ENCODE measurements at places on chromosomes 12 and 14.

DNA sequence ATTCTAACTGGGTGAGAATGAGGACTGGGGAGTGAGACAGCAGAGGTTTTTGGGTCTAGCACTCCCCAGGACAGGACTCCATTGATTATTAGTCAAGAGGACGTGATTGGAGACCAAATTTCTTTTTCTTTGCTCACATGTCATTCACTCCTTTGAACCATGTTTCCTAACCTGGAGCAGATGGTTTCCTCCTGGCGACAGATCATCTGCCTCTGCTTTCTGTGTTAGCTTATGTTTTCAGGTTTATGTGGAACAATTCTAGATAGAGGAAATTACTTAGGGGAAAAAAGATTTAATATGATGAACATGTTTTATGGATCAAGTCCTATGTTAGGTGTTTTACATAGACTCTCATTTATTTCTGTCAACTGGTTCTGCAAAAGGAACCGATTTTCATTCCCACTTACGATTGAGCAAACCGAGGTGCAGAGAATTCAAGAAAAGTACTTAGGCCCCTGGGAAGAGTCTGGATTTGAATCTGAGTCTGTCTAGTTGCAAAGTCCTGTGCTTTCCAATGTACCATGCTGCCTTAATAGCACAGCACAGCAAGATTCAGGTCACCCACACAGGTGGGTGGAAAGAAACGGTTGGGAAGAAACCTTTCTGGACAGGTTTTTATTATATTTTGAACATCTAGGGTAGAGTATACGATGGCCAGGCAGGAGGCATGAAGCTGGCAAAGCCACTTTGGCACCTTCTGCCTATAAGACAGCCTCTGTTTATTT lies 30.8 kb downstream of the SMOC1 start:
- no peak for DNase-seq

DNA sequence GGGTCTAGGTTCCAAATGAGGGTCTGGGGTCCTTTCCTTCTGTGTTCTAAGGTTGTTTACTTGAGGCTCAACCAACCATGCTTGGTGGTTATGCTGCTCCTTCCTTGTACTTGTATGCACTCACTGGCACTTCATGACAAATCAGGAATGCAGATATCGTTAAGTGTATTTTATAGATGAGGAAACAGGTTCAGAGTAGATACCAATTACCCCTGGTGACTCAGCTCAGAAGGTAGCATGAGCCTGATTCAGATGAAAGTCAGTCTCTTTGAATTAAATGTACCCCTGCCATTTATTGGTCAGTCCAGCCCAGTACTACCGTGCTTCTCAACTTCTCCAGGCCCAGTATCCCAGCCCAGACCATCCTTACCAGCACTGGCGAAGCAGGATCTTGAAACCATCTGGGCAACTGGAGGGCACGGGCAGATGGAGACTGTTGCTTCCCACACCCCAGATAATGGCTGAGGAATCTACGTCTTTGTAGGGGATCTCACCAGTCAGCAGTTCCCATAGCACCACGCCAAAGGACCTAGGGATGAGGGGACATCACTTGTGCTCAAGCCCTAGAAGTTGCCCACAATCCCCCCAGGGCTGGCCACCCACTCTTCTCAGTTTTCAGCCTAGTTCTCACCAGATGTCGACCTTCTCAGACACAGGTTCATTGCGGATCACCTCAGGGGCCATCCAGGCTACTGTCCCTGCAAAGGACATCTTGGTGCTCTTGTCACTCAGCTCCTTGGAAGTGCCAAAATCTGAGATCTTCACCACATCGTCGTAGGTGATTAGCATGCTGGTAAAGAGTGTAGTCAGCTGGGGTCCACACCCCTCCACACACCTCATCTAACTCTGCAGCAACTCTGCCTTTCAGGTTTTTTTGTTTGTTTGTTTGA lies 14.3 kb downstream of the MAP3K12 start:
- no peak for DNase-seq

DNA sequence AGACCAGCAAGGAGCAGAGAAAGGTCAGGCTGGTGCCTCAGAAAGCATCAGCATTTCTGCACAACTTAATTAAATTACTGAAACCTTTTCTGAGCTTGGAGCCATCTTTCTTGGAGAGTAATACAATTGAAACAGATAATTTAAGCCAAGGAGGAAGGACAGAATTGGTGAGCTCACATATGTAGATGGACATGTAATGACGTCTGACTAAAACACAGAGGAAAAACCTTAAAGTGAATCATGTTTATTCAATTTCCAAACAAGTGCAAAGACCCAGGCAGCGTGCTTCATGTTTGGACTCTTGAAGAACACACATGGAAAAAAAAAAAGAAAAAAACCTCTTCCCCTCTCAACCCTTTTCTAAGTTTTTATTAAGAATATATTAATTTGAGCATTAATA lies 19.0 kb downstream of the SUSD6 start:
- no peak for DNase-seq

DNA sequence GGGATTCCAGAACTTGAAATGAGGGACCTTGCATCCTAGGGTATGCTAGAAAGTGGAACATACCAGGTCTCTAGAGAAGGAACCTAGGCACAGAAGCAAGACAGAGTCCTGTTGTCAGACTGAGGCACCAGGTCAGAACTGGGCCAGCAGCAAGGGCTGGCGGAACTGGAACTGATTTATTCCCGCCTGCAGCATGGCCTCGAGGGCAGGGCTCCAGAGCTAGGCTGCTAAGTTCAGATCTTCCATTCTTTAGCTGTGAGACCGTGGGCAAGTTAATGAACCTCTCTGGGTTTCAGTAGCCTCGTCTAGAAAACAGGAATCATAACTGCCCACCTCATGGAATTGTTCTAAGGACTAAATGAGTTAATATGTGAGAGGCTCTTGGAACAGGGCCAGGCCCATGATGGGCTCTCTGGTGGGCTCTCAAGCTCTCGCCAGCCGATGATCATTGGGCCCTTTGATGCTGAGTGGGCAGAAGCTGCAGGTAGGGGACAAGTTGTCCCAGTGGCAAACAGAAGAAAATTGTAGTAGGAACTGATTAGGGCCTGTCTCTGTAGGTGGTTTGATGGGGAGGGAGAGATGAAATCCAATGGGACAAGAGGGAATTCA lies 199.8 kb downstream of the ZFP36L1 start:
- DNase-seq, result no peak

DNA sequence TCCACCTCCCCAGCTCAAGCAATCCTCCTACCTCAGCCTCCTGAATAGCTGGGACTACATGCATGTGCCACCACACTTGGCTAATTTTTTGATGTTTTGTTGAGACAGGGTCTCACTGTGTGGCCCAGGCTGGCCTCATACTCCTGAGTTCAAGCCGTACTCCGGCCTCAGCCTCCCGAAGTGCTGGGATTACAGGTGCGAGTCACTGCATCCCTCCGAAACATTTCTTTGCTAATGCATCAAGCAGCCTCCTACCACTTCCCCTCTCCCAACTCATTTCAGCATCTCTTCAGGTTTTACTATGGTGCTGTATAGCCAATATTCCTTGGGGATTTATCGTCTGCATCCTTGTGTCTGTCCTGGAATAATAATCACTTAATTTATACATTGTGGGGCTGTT lies 2.3 kb upstream of the SLC22A17 start:
- DNase-seq, result no peak

DNA sequence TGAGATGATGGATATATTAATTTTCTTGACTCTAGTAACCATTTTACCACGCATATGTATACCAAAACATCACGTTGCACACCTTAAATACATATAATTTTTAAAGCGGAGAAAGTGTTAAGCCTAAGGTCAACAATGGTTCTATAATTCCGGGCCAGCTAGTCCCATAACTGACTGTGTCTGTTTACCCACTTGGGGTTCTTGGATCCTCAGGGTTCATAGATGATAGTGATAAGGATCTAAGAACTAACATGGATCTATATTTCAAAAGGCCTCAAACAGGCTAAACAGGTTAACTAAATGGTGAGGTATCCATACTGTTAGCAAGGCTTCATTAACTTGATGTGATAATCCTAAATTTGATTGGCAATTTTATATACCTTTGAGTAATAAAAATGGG lies 9.8 kb downstream of the SLC38A1 start:
- DNase-seq, result no peak

DNA sequence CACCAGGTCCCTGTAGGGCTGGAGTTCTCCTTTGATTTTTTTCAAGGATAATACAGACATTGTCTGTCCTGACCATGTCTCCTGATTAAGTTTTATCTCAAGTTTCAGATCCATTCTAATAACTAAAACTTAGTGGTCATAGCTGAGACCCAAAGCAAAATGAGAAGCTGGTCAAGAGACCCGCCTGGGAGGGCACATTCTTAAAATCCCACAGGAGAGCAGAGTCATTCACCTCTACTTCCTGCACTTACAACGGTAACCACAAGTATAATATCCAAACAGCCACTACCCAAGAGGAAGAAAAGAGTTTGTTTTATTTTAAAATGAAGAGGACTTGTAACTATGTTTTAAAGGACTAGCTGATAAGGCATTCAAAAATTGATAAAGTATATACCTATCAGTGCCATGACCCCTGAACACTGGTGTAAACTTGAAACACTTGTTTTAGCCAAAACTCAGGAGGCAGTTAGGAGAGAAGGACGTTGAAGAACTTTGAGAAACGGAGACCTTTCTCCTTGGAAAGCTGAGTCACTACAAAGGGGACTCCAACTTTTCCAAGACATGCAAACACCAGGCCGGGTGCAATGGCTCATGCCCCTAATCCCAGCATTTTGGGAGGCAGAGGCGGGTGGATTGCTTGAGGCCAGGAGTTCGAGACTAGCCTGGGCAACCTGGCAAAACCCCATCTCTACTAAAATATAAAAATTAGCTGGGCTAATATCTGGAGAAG lies 478.2 kb downstream of the GLT1D1 start:
- DNase-seq, result no peak

GRCh38 chr14:104254735-104255400 lies 116.5 kb downstream of the KIF26A start:
- DNase-seq, result no peak

DNA sequence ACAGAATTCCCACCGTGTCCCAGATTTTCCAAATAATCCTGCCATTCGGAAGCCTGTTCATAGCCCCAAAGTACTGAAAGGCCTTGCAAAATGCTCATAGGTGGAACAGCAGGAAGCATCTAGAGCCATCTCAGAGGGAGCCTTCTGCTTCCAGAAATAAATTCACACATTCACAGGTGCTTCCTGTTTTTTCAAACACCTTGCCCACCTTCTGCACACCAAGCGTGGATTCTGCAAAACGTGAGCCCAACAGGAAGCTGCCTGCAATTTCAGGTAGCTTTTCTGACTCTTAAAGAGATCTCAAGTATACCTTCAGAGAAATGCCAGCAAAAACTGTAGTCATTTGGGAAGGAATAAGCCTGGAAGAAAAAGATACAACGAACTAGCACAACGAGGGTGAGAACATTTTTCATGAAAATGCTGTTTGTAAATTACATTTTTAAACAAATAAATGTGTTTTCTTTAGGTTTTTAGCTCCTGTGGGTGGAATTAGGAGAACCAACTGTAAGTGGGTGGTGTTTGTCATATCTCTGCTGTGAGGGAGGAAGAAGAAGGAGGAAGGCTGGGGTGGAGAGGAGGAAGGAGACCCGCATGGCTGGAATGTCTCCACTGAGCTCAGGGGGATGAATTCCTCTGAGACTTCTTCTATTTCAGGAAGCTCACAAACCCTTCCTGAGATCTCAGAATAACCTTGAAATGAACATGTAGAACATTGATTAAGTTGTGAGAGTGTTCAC lies at the start of gene IFNG-AS1:
IFNG-AS1 (plus strand) TSS at position 264 of the 737 bp plus-strand sequence.
- no peak for DNase-seq

- no peak for DNase-seq
Measured at GRCh38 chr12:14827043-14827442, 13.1 kb upstream of the SMCO3 start.

- DNase-seq, result no peak
Measured at GRCh38 chr14:81450100-81450531, 50.0 kb upstream of the STON2 start.

GRCh38 chr12:1886396-1887008 lies 31.9 kb downstream of the CACNA2D4 start:
- DNase-seq, result no peak

- DNase-seq, result no peak
Measured at GRCh38 chr12:98758331-98758730, 113.2 kb downstream of the APAF1 start.

- DNase-seq, result no peak
Measured at GRCh38 chr12:112907415-112908157, 824 bp downstream of the OAS1 start.

DNA sequence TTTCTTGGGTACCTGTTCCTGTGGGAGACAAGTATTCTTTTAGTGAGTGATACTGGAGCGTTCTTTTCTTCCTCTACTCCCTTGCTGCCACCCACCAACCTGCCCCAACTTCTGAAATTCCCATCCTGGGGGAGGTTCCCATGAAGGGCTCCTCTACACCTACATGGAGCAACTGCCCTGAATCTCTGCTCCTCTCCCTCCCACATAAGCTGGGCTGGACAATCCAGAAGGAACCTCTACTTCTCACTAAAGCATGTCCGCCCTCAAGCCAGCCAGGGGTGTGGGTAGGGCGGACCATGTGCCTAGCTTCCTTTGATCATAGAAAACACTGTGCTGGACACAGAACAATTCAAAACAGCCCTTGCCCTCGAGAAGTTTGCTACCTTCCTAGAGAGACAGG lies 25.9 kb upstream of the ESRRB start:
- no peak for DNase-seq

GRCh38 chr12:90250766-90251165 lies 542.1 kb upstream of the ATP2B1 start:
- no peak for DNase-seq

DNA sequence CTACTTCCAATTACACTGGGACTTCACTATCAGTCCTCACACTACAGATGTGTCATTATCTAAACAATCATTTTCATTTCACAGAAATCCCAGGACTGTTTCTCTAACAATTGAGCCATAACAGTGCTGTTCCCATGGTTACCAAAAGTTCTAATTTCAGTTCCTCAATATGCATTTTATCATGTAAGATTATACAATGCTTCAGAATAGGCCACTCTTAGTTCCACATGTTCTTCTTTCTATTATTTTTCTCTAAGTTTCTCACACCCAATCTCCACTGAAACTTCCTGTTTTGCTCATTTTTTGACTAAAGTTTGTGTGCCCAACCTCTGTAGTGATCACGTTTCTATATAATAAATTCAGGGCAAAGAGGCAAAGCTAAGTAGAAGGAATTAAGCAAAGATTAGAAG lies 185.8 kb downstream of the DUSP6 start:
- DNase-seq, result peak; percentile 19

- no peak for DNase-seq
Measured at GRCh38 chr12:6635375-6635855, 344 bp downstream of the LPAR5 start.

DNA sequence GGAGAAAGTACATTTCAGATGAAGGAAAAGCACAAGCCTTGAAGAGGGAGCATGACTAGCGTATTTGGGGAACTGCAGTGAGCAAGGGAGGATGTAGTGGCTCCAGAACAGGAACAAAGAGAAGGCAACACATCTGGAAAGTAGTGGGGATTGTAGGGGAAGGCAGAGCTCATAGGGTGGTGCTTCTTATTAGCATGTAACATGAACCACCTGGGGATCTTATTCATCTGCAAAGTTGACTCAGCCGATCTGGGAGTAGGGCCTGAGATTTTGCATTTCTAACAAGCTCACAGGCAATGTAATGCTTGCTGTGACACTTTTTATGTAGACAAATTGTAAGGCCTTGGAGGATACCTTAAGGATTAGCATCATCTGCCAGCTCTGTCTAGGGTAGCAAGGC lies 447.3 kb downstream of the NELL2 start:
- DNase-seq, result no peak

All from SW 1271 (cell line).